ENCODE measurements at places on chromosomes 13 and 19.

DNA sequence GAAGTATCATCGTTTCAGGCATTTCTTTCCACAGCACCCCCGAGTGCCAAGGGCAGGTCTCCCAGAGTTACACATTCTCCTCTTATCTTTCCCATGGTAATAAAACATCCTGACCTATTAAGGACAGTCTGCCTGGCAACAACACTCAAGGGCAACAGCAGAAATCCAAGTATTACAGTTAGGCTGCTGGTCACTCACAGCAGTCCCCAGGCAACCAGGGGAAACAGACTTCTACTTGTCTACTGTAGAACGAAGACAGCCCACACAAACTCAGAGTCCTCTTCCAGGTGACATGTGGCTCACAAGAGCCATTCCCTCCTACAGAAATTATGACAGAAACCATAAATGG, 24.3 kb downstream of the RCBTB1 start:
- DNase-seq: no peak

DNA sequence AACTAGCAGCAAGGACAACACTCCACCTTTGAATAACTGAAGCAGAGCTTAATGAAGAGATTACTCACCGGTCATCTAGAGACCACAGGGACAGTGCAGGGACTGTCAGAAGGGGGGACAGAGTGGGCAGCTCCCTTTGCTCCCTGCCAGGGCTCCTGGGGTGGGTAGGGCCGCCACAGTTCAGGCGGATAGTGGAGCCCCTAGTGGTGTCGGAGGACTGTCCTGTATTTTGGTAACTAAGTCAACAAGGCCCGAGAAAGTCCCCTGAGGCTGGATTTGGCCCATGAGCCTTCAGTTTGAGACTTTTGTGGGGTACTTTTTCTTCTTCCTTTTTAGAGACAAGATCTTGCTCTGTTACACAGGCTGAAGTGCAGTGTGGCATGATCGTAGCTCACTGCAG, 44.6 kb downstream of the GJA3 start:
- no peak for DNase-seq

- no peak for DNase-seq
These were observed 58.9 kb upstream of the C1QTNF9 start for GRCh38 chr13:24250376-24251057.

DNA sequence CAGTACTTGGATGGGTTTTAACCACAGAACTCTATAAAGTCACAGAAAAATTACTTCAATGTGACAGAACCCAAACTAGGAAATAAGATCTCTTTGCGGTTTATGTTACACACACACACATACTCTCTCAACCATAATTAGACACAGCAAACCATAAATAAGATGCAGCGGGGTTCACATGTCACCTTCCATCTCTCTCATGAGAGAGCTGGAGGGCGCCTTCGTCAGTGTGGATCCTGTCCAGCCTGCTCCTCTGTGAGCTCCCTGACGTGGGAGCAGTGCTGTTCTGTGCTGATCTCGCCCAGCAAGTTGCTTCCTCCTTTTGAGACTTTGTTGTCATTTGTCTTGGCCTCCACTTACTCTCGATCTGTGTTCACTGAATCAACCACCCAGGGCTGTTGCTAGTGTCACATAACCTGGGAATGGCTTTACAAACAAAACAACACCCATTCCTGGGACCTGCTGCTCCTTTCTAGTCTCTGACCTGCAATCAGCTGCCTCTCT, 204.9 kb upstream of the KL start:
- peak; percentile 17 for DNase-seq

DNA sequence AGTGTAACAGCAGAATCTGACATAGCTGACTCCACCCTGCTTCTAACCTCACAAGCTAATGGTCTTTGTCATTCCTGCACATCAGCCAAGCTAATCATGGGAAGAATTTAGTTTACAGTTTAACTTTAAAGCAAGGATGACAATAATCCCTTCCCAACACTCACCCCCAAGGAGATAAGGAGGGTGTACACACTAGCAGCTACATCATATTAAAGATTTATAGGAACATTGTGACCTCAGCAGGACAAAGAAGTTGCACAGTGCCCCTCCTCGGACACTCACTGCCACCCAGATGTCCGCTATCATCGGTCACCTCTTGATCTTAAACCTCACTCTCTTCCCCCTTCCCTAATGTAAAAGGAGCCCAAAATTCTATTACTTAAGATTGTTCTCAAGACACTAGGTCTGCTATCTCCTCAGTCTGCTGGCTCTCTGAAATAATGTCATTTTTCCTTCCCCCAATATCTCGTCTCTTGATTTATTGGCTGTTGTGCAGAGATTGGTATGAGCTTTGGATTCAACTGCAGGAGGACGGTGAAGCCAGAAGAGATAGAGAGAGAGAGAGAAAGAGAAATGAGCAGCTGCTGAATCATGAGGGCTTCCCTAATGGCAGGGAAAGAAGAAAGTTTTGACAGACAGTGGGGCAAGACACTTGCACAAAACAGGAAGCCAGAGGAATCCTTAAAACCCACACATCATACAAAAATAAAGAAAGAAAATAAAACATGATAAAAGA, 17.5 kb upstream of the FFAR2 start:
- no peak for DNase-seq

- DNase-seq: no peak
These were observed 10.9 kb downstream of the C13orf46 start for GRCh38 chr13:113962975-113963374.

DNA sequence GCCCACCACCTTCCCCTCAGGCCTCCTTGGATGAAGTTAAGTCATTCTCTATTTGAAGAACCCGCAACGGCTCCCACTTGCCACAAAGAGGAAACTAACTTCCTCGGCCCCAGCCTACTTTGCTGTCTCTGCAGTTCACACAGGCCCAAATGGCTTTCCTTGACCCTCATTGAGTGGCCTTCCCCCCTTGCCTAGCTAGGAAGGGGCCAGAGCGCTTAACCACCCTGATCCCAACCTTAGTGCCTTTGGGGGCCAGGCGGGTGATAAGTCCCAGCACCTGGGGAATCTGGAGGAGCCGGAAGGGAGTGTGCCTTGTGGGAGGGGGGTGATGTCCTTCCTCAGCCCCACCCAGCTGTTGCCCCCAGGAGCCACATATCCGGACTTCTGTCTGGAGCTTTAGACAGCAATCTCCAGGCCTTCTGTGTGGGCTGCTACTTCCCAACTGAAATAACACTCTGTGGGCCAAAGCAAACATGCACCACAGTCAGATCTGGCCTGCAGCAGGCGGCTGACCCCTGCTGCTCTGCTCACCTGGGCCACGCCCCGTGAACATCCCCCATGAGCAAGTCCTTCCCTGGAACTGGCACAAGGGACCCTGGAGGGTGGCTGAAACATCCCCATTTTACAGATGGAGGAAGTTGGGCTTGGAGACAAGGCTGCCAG, 10.5 kb downstream of the NECTIN2 start:
- DNase-seq: no peak

DNA sequence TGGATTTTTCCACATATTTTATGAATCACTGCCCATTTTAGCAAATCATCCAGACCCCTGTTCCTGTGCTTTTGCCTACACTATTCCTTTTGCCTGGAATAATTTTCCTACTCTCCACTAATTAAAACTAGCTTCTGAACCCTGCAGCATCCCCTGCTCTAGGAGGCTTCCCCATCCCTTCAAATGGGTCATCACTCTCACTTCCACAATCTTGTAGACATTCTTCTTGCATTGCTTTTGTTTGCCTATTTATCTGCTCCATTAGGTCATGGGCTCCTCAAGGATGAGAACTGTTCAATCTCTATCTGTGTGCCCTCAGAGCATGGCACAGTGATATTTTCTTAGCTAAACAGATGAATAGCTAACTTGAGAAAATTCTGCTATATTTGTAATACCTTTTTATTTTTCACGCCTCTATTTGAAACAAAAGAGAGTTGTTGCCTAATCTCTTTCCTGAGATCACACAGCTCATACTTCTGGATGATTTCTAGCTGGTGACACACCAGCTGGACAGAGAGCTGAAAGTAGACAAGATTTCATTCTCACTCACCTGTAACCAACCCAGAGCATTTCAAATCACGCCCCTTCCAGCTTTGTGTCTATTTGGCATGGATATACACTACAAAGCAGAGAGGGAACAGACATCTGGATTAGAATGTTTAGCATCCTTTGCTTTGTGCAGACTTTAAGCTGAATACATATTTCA, 466.0 kb downstream of the FOXO1 start:
- DNase-seq: peak; percentile 66

- DNase-seq: no peak
These were observed 16.0 kb upstream of the POU2F2 start for GRCh38 chr19:42148266-42148665.

- DNase-seq: peak; percentile 69
These were observed at the start of gene ZNF665 for GRCh38 chr19:53192771-53193534. TSS of gene ZNF665 (minus strand) at chr19:53193358. CDS start at chr19:53182898, 10,460 bp downstream.

DNA sequence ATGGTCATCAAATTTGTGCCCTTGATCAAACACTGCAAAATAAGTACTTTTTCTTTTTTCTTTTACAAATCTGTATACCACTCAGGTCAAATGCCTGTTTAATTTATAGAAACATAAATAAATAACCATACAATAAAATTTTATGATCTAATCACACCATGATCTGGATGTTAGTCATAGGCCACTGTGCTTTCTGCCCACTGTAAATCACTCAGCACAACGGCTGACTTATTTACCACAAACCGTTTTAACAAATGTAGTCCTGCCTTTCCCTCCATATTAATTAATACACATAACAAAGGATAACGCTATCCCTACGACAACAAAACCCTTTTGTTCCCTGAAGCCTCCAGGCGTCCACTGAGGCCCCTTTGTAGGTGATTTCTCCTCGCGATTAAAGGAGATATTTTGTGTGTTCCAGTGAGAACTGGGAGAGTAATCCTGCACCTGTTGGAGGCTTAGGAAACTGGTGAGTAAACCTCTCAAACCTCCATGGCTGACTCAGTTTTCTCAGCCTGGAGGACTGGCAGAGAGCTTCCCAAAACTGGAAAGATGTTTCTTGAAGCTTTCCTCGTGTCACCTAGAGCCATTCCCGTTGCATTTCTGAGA, 477.1 kb upstream of the SGCG start:
- no peak for DNase-seq

DNA sequence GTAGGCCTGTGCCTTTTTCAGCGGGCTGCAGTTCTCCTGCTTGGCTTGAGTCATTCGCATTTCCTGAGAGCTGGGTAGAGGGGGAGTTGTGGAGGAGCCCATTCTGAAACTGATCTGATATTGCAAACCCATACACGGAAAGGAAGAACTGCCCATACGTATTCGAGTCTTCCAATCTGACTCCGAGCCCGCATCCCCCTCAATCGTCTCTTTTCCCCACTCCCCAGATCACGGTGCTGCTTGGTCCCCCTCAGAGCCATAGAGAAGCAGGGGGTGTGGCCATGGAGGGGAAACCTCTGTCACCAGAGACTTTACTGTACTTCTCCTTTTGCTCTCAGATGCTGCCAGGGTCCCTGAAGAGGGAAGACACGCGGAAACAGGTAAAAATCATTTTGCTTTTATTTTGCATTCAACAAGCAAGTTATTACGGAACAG, at the start of gene CD22:
TSS of gene CD22 (plus strand) at position 337 of the 435 bp plus-strand sequence. CDS start 2,854 bp downstream, outside the sequence.
- DNase-seq: no peak

GRCh38 chr19:1481893-1482360, 2.9 kb upstream of the C19orf25 start:
- DNase-seq: no peak

- DNase-seq: peak; percentile 99
These were observed 21.2 kb downstream of the PCID2 start for GRCh38 chr13:113187263-113187669.

DNA sequence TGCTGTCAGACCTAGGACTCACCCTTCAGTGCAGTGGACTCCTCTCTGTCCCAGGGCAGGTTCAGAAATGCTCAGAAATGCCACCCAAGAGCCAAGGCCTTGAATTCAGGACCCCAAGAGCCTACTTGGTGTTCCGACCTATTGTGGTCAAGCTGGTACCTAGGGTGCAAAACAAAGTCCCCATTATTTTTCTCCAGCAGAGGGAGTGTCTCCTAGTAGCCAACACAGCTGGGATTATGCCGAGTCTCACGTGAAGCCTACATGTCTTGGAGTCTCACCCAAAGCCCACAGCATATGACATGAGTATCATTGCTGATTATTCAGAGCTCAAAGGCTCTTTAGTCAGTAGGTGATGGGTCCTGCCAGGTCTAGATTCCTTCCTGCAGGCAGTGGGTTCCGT, 671.1 kb upstream of the SPRY2 start:
- DNase-seq: no peak

DNA sequence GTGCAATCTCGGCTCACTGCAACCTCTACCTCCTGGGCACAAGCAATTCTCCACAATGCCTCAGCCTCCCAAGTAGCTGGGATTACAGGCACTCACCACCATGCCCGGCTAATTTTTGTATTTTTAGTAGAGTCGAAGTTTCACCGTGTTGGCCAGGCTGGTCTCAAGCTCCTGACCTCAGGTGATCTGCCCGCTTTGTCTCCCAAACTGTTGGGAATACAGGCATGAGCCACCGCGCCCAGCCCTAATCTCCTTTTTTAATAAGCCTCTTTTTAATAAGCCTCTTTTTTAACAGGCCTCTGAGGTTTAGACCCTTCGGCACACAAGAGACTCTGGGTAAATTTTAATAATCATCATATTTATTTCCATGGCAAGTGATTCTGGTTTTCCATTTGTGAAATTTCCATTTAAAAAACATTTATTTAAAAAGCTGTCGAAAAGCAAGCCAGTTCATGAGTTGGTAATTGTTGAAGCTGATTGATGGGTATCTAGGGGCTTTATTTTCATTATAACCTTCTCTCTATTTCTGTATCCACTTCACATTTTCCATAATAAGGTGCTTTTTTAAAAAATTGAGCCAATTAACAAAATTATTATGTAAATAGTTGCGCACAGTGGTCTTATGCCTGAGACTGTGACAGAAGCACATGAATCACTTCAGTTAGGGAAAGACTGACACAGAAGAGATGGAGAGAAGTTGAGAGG, 11.8 kb downstream of the POU2F2 start:
- no peak for DNase-seq
